Hepatocyte (in vitro differentiated cells): ENCODE measurements at places on chromosomes 2 and 18. TPM values are rescaled to one million over a fixed set of nuclear protein-coding genes. Genes with fewer than 3 reads are reported as not detected.

The AP1S3 gene
- 16.5 and 20.5 TPM in 2 replicates for polyA plus RNA-seq

The IL18R1 gene
- 17.1 and 19.7 TPM in 2 replicates for polyA plus RNA-seq

The IL37 gene
- not detected in 2 replicates for polyA plus RNA-seq

The DYNAP gene
- polyA plus RNA-seq = 0.69 and 0.79 TPM in 2 replicates

The ZEB2 gene
- polyA plus RNA-seq = 17.2 and 17.8 TPM in 2 replicates

The DSG1 gene
- polyA plus RNA-seq = 0.10 and 0.65 TPM in 2 replicates

The IL1R2 gene
- polyA plus RNA-seq = 5.8 and 11.4 TPM in 2 replicates

The C2orf72 gene
- polyA plus RNA-seq = 64.1 and 86.9 TPM in 2 replicates

The GALR1 gene
- not detected in 2 replicates for polyA plus RNA-seq

The SKA1 gene
- 1.5 and 4.0 TPM in 2 replicates for polyA plus RNA-seq

The CD207 gene
- 0.29 TPM in 1 of 2 replicates, not detected in the other for polyA plus RNA-seq

- H3K4me1 ChIP-seq = peaks cover 7% of the 10 kb centered on the region
- H3K27me3 ChIP-seq = no peaks in the 10 kb centered on the region
- no peaks in the 10 kb centered on the region for H3K36me3 ChIP-seq
- H3K27ac ChIP-seq = no peak overlapping the region
Measured at GRCh38 chr18:9698497-9698896, 9.6 kb upstream of the RAB31 start.

- no peak overlapping the region for H3K4me3 ChIP-seq
- no peaks in the 10 kb centered on the region for H3K27me3 ChIP-seq
- H3K4me1 ChIP-seq = no peaks in the 10 kb centered on the region
- no peak for DNase-seq
- H3K27ac ChIP-seq = no peak overlapping the region
Measured at GRCh38 chr2:167406558-167406957, 518.3 kb downstream of the XIRP2 start.

DNA sequence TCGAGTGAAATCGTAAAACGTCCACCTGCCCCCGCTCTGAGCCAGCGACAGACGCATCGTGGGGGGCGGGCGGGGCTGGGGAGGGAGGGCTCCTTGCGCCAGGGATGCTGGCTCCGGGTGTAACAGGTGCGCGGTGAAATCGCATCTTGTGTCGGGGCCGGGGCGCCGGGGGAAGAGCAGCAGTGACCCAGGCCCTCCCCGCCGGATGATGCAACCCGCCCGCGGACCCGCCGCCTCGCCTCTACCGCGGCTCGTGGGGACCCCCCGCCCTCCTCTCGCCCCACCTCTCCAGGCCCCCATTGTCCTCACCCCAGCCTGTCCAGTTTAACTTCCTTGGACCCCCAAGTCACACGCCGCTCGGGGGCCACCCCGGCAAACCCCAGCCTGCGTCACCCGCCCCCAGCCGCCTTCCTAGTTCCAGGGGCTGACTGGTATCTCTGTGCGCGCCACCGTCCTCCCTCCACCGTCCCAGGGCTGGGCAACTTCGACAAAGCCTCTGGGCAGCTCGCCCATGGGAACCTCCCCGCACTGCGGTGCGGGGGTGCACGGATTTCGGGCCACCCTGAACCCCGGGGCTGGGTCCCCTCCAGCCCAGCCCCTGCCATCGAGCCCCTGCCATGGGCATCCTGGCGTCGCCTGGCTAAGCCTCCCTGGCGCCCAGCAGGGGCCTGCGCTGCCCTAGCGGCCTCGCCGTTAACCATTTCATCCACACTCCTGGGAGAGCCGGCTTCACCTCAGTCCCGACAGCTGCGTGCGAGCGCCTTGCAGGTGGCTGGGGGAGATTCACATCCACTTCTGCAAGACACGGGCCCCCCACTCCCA is 799 bp upstream of the KIF1A start:
- H3K27me3 ChIP-seq = peaks cover 75% of the 10 kb centered on the region
- H3K4me1 ChIP-seq = peaks cover 4% of the 10 kb centered on the region
- H3K4me3 ChIP-seq = peak overlapping the region; percentile 13

GRCh38 chr2:2614452-2614851 is 283.4 kb upstream of the MYT1L start:
- H3K4me1 ChIP-seq = no peaks in the 10 kb centered on the region
- no peak overlapping the region for H3K27ac ChIP-seq
- no peak for DNase-seq
- no peaks in the 10 kb centered on the region for H3K36me3 ChIP-seq

DNA sequence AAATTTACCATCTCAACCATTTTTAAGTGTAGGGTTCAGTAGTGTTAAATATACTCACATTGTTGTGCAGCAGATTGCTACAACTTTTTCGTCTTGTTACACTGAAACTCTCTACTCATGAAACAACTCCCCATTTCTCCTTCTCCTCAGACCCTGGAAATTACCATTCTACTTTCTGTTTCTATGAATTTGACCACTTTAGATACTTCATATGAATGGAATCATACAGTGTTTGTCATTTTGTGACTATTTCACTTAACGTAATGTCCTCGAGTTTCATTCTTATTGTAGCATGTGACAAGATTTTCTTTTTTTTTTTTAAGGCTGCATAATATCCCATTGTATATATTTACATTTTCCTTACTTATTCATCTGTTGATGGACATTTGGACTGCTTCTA is 203.8 kb downstream of the PLCL1 start:
- H3K27ac ChIP-seq = no peak overlapping the region
- no peaks in the 10 kb centered on the region for H3K27me3 ChIP-seq
- no peak overlapping the region for H3K4me3 ChIP-seq
- H3K36me3 ChIP-seq = no peaks in the 10 kb centered on the region

- no peak overlapping the region for H3K4me3 ChIP-seq
- no peak for DNase-seq
- no peak overlapping the region for H3K27ac ChIP-seq
- no peaks in the 10 kb centered on the region for H3K27me3 ChIP-seq
- H3K4me1 ChIP-seq = peaks cover 19% of the 10 kb centered on the region
Measured at GRCh38 chr2:205687641-205687956, 5.3 kb downstream of the NRP2 start.

- no peaks in the 10 kb centered on the region for H3K36me3 ChIP-seq
- no peak overlapping the region for H3K4me3 ChIP-seq
- no peaks in the 10 kb centered on the region for H3K4me1 ChIP-seq
- DNase-seq = no peak
- no peaks in the 10 kb centered on the region for H3K27me3 ChIP-seq
Measured at GRCh38 chr2:125644257-125644656, 1011.7 kb upstream of the GYPC start.

DNA sequence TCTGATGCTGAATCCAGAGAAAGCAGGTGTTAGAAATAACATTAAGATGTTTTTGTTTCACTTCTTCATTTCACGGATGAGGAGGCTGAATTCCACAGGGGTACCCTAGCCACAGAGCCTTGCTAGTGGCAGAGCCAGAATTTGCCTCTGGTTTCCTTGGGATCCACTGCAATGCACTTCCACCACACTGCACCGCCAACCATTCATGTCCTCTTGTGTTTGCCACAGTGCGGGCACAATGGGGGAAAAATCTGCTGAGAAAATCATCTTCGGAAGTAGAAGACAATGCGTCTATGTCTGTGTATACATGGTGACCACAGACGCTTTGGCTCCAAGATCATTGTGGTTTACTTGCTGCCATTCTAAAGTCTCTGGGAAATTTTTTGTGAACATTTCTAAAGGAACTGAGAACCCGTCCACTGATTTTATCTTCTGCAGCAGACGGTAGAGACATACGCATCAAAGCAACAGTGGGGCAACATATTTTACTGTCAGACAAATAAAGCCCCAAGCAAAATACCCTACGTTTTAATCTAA is 14.9 kb downstream of the ICOS start:
- peaks cover 2% of the 10 kb centered on the region for H3K27me3 ChIP-seq
- H3K27ac ChIP-seq = no peak overlapping the region
- no peaks in the 10 kb centered on the region for H3K4me1 ChIP-seq
- H3K36me3 ChIP-seq = no peaks in the 10 kb centered on the region

DNA sequence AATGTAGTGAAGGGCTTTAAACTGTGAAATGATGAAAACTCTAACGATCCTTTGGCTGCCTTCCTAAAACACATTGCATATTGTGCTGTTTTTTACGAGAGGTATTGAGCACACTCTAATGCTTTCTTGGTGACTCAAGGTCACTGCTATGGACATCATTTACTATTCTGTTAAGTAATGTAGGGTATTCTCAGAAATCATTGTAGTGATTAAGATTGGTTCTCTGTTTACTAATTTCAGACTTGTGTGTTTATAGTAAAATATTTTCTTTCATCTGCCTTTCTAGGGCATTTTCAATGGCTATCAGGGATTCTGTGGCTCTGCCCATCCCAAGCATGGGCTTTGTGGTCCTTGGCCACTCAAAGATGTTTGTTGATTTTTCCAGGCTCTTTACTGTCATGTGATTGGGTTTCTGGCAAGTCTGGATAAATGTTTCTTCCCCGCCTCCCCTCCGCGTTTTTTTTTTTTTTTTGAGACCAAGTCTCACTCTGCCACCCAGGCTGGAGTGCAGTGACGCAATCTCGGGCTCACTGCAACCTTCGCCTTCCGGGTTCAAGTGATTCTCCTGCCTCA is 29.3 kb downstream of the UBE2F start:
- H3K27ac ChIP-seq = peak overlapping the region; percentile 35
- no peak for DNase-seq
- H3K36me3 ChIP-seq = no peaks in the 10 kb centered on the region
- peaks cover 9% of the 10 kb centered on the region for H3K4me1 ChIP-seq

GRCh38 chr2:69384618-69385081 is 2.4 kb downstream of the GFPT1 start:
- peak overlapping the region; percentile 28 for H3K27ac ChIP-seq
- peaks cover 22% of the 10 kb centered on the region for H3K4me1 ChIP-seq
- no peaks in the 10 kb centered on the region for H3K27me3 ChIP-seq
- DNase-seq = no peak
- no peak overlapping the region for H3K4me3 ChIP-seq

- DNase-seq = no peak
- no peaks in the 10 kb centered on the region for H3K4me1 ChIP-seq
- H3K27ac ChIP-seq = peak overlapping the region; percentile 46
- no peaks in the 10 kb centered on the region for H3K27me3 ChIP-seq
Measured at GRCh38 chr2:224084266-224084892, 45.3 kb upstream of the SERPINE2 start.

DNA sequence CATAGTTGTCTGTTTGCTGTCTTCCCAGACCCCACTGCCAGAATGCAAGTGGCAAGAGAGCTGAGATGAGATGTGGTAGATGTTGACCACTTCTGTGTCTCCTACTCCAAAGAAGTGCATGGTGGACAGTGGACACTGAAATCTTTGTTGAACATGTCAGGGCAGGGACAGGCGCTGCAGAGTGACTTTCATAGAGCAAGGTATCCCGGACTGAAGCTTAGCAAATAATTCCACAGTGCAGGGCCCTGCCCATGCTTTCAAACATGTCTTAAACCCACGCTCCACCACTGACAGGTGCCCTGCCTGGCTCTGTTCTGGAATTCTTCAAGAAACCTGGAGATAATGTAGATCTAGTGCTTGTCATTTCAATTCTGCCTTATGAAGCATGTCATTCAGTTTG is 470.5 kb upstream of the ID2 start:
- no peaks in the 10 kb centered on the region for H3K27me3 ChIP-seq
- H3K4me3 ChIP-seq = no peak overlapping the region
- no peak overlapping the region for H3K27ac ChIP-seq
- no peaks in the 10 kb centered on the region for H3K4me1 ChIP-seq
- DNase-seq = no peak
- no peaks in the 10 kb centered on the region for H3K36me3 ChIP-seq

DNA sequence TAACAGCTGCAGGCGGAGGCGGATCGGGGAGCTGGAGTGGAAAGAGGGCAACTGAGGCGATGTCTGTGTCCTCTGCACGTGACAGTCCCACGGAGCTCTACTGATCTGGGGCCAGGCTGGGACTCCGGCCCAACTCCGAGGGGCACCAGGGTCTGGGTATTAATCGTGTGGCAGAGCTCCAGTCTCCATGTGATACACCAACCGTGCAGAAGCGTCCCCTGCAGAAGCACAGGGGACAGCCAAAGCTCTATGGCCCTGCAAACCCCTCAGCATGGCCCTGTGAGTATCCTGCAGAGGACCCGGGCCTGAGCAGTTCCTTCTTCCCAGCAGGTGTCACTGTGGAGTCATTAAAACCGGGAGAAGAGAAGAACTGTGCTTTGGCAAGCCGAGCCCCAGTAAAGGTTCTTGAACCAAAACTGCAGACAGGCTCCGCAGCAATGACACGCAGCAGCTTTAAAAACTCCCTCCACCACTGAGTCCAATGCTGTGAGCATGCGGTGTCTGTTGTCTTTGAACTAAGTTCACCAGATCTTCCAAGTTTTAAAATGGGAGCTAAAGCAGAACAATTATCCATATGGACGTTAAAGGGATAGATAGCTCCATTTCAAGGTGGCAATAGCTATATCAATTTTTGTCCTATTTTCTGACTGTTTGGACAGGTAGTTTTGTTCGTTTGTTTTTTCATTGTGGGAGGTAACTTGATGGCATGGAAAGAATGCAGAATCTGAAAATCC is 79.4 kb downstream of the TMEM182 start:
- DNase-seq = peak; percentile 79
- no peaks in the 10 kb centered on the region for H3K4me1 ChIP-seq
- H3K27me3 ChIP-seq = no peaks in the 10 kb centered on the region
- H3K27ac ChIP-seq = no peak overlapping the region

- DNase-seq = no peak
- H3K36me3 ChIP-seq = no peaks in the 10 kb centered on the region
- peaks cover 23% of the 10 kb centered on the region for H3K4me1 ChIP-seq
- H3K27me3 ChIP-seq = no peaks in the 10 kb centered on the region
- no peak overlapping the region for H3K27ac ChIP-seq
Measured at GRCh38 chr2:73107211-73107926, 5.4 kb downstream of the RAB11FIP5 start.

DNA sequence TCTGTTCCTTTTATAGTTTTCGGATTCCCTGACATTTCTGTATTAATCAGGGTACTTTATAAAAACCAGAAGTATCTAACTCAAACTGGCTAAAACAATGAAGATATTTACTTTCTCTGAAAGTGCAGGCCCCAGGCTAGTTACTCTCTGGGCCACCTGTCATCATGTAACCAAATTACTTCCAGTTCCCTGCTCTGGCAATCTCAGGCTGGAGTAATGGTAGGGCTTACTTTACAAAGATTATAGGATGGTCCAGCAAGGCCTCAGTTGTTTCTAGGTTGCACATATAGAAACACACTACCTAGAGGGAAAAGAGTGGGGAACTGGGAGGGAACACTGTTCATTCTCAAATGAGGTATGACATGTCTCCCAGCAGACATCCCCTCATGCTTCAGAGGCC is 74.8 kb downstream of the CHST9 start:
- no peaks in the 10 kb centered on the region for H3K36me3 ChIP-seq
- no peak overlapping the region for H3K27ac ChIP-seq
- no peaks in the 10 kb centered on the region for H3K27me3 ChIP-seq
- no peaks in the 10 kb centered on the region for H3K4me1 ChIP-seq
- H3K4me3 ChIP-seq = no peak overlapping the region
- DNase-seq = no peak
